Cortex of kidney (tissue), 1 donor: ENCODE measurements at places on chromosomes 2 and 18.

DNA sequence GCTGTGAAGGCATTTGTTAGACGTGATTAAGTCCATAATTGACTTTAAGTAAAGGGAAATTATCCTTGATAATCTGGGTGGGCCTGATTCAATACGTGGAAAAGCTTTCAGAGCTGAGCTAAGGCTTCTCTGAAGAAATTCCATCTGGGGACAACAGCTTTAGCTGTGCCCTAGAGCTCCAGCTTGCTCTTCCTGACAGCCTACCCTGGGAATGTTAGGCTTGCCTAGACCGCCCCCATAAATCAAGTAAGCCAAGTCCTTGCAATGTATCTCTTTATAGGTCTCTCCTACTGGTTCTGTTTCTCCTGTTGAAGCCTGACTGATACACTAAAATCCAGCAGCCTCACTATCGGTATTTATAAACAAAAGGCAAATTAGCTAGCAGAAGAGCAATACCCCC is 160.0 kb downstream of the STK39 start:
- no peak for DNase-seq

GRCh38 chr2:11343368-11343649 is 1.1 kb downstream of the ROCK2 start:
- DNase-seq = no peak

GRCh38 chr2:53173698-53174455 is 593.7 kb upstream of the CHAC2 start:
- no peak for DNase-seq

DNA sequence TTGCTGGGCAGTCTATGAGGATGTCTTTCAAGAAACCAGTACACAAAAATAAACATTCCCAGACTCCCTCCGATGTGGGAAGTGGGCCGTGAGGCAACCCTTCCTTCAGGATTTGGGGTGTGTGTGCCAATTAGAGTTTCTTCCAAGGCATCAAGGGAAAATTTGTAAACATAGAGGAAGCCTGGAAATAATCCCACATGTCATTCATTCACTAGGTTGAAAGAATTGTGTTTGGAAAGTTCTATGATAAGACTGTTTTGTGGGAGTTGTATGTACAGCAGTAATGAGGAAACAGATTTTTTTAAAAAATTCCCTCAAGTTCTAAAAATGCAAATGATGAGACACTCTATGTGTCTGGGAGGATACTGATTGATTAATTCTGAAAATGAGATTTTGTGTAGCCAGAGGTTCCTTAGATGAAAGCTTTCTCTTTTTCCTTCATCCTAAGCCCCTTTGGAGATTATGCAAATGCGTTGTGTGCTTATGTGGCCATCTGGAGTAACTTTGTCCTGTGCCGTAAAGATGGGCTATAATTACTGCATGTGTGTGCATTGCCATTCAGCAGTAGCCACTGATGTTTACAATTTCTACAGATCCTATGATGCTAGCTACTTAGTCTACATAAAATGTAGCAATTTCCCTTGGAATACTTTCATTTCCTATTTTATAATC is 107.8 kb upstream of the TPO start:
- no peak for DNase-seq

DNA sequence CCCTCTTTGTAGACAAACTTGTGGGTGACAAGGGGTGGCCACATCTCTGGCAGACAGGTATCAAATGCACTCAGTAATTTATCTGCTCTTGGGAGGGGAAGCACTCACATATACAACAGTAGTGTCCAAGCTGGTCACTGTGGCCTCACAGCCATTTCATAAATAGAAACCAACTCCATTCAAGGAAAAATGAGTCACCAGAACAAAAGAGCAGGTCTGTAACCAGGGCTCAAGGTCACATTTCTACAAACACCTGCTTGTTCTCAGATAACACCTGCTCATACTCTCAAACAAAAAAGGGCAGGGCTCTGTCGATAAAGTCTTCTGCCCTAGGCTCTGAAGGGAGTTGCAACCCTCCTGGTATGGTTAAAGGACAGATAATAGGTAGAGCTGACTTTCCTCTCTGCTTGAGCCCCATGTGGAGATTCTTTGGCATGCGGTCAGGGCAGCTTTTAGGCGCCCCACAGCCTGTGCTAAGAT is 459.0 kb downstream of the BCL11A start:
- DNase-seq = no peak

DNA sequence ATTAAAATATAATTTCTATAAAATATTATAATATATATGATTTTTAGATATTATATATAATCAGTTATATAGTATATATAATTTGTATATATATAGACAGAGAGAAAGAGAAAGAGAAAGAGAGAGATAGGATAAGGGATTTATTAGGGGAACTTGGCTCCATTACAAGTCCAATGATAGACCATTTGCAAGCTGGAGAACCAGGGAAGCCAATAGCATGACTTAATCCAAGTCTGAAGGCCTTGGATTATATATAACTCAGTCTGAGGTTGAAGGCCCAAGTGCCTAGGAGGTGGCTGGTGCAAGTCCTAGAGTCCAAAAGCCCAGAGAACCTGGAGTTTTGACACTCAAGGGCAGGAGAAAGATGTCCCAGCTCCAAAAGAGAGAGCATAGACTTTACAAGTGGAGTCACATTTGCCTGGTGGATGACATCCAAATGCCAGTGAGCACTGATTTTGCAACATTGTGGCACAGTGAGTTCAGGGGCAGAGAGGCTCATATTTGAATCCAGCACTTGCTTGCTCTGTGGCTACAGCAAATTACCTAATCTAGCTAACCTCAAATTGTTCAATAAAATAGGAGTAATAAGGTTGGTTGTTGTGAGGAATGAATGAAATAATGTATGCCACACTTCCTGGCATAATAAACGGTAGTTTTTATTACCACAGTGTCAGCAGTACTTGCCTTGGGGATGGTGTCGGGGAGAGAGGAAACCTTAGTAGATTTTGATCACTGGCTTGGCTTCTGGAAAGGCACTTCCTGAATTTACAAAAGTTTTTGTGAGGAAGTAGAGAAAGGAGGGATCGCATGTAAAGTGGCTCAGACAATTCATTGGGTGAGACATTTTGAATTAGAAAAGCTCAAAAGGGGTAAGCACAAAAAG is 69.6 kb upstream of the CD28 start:
- DNase-seq = no peak

DNA sequence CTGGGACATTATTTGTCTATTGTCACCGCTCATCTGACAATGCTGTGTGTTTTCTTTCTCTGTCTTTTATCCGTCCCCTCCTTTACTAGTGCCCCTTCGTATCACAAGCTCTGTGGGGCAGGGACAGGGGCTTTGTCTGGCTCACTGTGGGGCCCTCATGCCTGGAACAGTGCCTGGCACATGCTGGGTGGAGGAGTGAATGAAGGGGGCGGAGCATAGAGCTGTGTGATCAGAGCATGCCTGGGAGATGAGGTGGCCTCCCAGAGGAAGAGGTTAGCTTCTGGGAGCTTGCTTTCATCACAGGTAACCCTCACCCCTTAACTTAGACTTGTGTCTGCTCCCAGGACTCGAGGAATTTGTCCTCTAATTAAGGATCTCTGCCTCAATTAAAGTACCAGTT is 16.4 kb downstream of the MTCL1 start:
- DNase-seq = no peak

GRCh38 chr18:62037012-62037742 is 144.4 kb upstream of the RNF152 start:
- DNase-seq = no peak

GRCh38 chr2:111905990-111906735 is 7.8 kb downstream of the MERTK start:
- DNase-seq = no peak

DNA sequence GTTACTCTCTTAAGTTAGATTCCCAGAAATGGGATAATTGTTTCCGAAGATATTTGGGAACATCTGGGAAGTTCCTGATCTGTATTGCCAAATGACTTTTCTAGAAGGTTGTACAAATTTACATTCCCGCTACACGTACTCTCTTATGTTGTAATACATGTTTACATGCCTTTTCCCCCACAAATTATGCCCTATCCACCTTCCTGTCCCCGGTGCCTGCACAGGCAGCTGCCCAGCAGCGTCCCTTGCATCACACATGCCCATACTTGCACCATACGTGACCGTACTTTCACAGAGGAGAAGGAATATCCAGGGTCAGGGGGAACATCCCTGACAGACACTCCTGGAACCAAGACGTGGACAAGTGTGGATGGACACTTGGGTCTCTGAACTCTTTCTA is 24.2 kb upstream of the KLF11 start:
- DNase-seq = no peak

GRCh38 chr2:233137040-233137439 is 76.9 kb downstream of the INPP5D start:
- no peak for DNase-seq

- DNase-seq = no peak
Observed at GRCh38 chr2:194105358-194105757, 1551.7 kb upstream of the SLC39A10 start.

- no peak for DNase-seq
Observed at GRCh38 chr2:62471816-62472215, 34.2 kb downstream of the TMEM17 start.

DNA sequence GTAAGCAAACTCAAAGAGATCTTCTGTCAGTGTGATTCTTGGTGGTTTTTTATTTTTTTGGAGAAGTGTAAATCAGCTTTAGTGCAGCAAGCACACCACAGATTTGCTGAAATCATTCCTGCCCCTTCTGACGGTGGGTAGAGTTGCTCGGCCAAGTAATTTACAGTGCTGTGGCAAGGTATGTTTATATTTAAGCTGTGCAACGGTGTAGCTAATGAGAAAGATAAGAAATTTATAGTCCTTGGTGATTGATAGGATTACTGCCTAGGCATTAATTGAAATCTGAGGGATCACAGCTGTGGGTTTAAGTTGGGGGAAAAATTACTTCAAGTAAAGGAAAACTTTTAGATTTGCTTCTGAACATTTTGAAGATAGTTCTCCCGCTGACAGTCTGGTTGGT is 286.6 kb downstream of the AGAP1 start:
- DNase-seq = no peak

DNA sequence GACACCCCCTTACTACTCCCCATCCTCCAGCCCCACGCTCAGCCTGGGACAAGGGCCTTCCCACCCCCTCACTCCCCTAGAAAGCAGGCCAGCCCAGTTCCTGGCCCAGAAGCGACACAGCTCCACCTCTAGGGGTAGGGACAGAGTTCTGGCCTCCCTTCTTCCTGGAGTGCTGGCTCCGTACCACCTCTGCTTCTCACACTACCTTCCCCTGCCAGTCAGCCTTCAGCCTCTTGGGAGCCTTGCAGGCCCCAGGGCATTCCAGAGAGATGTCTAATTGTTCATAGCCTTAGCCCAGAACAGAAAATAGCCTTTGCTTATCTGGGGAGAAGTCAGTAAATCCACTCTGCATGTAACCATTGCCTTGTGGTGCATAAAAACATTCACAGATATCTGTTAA is 13.1 kb upstream of the CATIP start:
- no peak for DNase-seq

DNA sequence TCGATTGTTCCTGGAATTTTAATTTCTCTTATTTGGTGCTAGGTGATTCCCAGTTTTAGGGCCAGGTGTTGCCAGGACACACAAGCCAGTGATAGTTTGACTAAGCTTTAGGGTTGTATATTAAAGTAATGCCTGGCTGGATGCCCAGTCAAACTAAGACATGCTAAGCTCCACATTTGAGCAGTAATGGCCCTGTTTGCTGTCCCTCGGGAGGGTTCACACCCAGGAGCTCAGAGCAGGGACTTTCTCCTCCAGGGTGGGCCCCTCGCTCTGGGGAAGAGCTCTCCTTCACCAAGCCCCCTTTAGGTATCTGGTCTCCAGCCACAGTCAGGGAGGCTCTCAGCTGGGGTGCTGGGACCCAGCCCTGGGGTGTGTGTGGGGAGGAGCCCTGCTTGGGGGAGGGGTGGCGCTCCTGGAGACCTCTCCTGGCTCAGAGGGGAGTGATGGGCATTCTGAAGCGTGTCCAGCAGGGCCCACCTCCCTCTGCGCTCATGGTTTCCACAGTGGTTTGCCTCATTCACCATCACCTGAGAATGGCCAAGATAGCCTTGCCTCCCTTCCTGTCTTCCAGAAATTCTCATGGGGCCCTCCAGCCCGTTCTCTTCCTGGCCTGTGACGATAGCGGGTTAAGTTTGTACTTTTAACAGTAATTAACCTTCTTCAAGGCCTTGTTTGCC is 31.7 kb downstream of the INPP4A start:
- no peak for DNase-seq

- no peak for DNase-seq
Observed at GRCh38 chr2:111999809-112000208, 55.3 kb upstream of the TMEM87B start.

DNA sequence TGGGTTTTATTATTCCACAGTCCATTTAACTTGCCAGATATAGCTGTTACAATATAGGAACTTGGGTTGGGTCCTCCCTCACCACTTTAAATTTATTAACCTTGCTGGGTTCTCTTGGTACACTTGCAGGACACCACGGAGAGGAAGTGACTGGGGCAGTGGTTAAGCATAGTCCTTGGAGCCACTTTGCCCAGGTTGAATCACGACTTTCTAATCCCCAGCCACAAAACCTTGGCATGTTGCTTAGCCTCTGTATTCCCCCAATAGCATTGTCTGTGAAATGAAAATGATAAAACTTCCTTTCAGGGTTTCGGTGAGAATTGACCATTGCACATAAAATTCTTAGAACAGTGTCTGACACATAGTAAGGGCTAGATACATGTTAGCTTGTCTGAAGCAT is 221.2 kb downstream of the IRS1 start:
- no peak for DNase-seq

- DNase-seq = no peak
Observed at GRCh38 chr2:71243634-71244301, 16.9 kb upstream of the PAIP2B start.

- no peak for DNase-seq
Observed at GRCh38 chr2:890791-891190, 59.9 kb upstream of the SNTG2 start.

GRCh38 chr2:74778381-74779264 is 55.3 kb upstream of the HK2 start:
- no peak for DNase-seq
